ENCODE measurements at places on chromosomes 7 and 10.

- peak; percentile 64 for DNase-seq
Observed at GRCh38 chr7:134750083-134751062, 29.1 kb upstream of the CALD1 start.

DNA sequence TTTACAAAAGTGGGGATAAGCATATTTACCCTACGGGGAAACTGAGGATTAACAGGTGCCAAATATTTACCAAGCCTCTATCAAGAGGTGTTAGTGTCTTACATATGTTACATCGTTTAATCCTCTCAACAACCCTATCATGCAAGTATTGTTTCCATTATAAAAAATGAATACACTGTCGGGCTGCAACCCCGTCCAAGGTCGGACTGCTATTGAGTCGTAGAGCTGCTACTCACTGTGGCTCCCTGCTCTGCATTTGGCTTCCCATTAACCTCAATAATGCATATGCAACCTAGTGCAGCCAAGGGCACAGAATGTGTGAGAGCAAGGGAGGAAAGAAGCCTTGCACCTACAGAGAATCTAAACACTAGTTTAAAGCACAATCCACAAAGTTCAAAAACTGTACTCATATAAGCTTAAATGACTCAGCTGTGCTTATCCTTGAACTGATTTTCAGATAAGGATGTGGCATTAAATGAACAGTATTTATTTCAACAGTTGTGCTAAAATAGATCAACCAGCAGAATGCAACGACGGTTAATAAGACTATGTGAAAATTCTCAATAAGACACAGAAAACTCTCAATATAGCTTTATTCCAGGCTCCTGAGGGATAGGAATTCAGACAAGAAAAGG is 49.9 kb downstream of the UBE2H start:
- DNase-seq, result no peak

- DNase-seq, result no peak
Observed at GRCh38 chr7:28481091-28481926, 69.0 kb downstream of the CREB5 start.

GRCh38 chr10:88157981-88158465 is 294.6 kb downstream of the PTEN start:
- no peak for DNase-seq

DNA sequence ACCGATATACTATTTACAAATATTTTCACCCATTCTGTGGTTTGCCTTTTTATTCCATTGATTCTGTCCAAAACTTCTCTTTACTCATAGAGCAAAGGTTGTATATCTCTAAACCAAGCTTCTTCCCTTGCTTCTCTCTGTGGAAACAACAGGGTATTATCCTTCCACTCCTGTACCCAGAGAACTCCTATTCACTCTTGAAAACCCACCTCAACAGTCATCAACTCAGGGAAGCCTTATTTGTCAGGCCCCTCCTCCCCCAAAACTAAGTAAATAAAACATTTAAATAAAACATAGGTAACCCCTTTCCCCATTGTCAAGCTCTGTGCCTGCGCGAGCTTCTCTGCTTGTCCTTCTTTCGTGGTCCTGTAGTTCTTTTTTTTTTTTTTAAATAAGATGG is 44.6 kb downstream of the GTF2IRD1 start:
- DNase-seq, result no peak

GRCh38 chr10:52313933-52314821 is at the start of gene DKK1:
Gene DKK1 (plus strand): TSS chr10:52314281. CDS start chr10:52314435, 154 bp downstream.
- DNase-seq, result no peak

- DNase-seq, result no peak
Observed at GRCh38 chr7:84422790-84423189, 228.2 kb upstream of the SEMA3A start.

GRCh38 chr7:37441816-37442215 is 6.8 kb downstream of the ELMO1 start:
- no peak for DNase-seq

- DNase-seq, result no peak
Observed at GRCh38 chr7:72230281-72230680, 181.9 kb downstream of the CALN1 start.

DNA sequence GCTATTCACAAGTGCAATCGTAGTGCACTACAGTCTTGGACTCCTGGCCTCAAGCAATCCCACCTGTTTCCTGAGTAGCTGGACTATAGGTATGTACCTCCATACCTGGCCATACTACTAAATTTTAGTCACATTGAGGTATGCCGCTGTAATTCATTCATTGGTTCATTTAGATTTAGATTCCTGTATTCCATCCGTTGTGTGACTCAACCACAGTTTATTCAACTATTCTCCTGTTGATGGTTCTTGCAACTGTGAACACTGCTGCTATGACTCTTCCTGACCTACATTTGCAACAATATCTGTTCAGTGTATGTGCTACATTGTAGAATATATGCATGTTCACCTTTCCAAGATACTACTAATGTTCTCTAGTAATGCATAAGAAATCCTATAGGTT is 8.0 kb upstream of the ZCCHC24 start:
- no peak for DNase-seq

DNA sequence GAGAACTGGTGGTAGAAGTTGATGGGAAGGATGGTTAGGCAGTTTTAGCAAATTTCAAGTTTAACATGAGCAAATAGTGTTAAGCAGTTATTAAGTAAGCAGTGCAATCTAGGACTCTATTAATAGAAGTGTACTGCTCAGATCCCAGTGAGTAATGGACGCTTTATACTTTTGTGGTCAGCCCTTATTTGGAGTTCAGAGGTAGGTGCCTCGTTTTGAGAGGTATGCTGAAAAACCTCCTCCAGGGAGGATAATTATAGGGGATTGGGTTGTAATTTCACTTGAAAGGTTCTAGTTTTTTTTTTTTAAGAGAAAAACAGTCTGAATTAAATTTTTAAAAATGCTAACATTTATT is 33.5 kb upstream of the CCDC7 start:
- DNase-seq, result no peak

GRCh38 chr10:99329554-99330346 is 594 bp downstream of the CNNM1 start:
- peak; percentile 14 for DNase-seq

DNA sequence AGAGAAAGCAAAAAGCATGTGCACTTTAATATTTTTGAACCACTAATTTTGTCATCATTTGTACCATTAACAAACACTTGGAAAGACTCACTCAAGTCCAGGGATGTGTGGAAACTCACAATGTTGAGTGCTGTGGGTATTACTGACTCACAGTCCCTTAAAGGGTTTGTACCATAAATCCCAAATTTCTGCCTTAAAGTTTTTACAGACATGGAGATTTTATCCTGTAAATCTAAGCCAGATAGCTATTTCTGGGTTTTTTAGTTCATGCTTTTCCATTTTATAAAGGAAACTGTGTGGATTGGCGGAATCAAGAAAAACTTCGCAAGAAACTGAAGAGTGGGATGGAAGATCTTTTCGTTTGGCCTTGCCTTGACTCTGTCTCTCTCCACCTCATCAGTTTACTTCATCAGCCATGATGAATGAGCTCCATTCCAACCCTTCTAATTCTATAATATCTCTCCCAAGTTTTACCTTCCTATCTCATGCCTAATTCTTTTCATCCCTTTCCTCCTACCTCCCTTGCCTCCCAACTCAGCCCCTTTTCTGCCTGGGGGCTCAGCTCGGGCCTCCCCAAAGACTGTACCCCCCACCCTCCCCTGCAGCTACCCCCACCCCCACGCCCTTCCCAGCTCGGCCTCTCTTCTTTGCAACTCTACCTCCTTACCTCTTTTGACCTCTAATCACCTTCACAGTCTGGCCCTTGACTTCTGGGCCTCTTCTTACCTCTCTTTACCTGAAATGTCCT is 218.5 kb upstream of the MKLN1 start:
- DNase-seq, result no peak

DNA sequence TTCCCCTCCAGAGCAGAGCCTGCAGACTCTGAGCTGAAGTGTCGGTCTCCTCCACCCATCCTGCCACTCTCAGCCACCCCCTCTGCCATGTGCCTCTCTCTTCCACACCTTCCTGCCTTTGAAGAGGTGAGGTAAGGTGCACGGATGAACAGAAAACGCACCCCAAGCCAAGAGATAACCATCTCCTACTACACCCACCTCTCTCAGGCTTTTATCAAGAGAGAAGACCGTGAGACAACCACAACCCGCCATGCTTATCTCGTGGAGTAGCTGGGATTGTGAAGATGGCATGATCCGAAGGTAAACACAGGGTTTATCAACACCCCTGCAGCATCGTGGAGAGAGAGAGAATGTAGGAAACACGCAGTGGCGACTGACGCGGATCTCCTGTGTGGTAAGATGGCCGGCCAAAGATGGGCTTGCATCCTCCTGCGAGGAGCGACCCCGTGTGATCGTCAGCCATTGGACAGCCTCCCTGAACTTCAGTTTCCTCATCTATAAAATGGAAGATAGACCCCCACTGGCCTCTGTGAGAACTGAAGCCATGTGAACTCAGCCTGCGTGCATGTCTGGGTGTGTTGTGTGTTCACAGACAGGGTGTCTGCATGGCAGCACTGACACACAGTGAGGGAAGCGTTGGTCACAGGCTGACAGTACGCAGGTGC is 219.0 kb downstream of the DIP2C start:
- DNase-seq, result no peak

DNA sequence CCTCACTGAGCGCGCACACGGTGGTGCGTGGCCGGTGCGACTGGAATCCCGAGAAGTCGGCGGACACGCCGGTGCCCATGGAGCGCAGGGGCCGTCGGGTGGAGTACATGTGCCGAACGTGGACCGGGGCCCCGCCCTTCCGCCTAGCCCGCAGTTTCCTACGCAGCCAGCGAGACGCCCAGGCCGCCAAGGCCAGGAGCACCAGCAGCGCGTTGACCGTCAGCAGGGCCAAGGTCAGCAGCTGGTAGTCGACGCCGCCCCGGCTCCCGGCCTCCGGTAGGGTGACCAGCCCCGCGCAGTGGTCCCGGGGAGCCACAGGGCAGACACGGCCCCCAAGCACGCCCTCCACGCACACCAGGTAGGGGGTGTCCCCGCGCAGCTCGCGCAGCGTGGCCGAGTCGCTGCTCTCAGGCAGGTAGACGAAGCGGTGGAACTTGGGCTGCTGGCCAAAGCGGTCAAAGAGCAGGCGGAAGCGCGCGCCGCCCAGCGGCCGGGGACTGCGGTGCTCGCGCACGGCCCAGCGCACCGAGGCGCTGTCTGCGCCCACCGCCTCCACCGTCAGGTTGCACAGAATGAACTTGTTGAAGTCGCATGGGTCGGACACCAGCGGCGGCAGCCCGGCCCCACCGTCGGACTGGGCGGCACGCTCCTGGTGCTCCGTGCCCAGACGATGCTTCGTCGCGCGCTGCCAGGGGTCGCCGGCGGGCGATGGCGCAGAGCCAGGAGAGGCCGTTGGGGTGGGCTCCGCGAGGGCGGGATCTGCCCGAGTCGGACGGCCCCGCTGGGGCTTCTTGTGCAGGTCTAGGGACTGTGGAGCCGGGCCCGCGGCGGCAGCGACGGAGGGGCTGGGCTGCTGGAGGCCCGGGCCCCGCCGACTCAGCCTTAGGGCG is 2.2 kb downstream of the TRIL start:
- DNase-seq, result no peak

DNA sequence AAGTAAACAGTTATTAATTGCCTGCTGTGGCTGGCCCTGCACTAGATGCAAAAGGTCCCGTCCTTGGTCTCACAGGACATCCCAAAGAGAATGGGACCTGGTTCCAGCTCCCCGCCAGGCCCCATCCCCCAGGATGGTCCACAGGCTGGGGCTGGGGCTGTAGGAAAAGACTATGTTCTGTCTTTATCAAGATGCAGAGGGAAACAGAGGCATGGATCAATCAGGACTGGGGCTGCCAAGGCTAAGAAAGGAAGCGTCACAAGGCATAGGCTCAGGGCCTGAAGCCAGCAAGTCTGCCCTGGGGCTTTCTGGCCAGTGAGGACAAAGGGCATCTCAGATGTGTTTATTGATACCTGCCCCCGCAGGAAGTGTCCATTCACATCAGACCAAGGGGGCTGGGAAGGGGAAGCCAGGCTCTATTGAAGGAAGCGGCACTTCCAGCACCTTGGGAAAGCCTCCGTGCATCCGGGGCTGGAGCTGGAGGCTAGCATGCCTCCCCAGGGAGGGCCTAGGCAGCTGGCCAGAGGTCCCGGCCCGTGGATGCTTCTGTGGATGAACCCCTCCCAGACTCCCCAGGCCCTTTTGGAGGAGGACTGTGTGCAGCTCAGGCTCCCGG is 5.8 kb downstream of the VSIR start:
- DNase-seq, result no peak

- DNase-seq, result no peak
Observed at GRCh38 chr7:130667593-130668257, 823 bp downstream of the COPG2 start.

DNA sequence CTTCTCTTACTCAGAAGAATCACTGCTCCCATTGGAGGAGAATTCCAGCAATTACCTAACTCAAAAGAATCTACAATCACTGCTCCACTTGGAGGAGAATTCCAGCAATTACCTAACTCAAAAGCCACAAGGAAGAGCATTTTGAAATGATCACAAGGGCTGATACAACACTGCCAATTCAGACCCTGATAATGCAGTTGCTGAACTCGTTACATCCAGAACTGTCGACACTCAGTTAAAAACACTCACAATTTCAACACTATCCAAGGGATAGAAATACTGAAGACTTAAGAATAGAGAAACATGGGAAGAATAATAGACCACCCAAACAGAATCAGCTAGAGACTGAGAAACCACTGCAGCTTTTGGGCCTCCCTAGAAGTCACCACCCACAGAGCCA is 27.8 kb downstream of the AFAP1L2 start:
- no peak for DNase-seq

DNA sequence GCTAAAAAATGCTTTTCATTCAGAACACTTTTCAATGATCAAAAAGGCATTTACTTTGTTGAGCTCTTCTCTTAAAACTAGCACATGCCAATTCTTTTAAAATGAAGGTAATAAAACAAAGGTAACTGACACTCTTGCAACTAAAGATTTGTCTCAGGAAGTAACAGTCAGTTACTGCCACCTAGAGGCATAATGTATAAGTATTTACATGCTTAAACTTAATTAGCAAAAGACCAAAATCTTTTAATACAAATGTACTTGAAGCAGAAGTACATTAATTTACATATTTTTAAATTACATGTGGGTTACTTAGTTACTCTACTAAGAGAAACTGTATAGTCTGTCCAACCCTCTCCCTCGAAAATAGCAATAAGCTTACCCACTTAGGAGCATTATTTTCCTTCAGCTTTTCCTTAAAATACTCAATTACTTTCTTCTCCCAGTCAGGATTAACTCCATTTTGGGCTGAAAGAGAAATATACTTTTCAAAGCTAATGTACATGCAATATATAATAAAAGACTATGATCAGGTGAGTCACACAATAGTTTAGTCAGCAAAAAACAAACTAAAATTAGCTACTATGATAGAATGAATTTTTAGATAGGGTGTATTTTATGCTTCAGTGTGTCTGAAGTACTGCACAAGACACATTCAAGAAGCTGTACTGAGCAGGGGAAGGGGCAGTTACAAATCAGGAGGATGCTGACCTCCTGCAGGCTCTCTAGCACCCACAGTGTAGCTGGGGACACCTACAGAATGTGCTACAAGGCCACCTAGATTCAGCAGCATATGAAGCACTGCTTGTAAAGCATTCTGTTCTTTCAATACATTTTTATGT is 13.0 kb downstream of the MCMBP start:
- DNase-seq, result no peak

DNA sequence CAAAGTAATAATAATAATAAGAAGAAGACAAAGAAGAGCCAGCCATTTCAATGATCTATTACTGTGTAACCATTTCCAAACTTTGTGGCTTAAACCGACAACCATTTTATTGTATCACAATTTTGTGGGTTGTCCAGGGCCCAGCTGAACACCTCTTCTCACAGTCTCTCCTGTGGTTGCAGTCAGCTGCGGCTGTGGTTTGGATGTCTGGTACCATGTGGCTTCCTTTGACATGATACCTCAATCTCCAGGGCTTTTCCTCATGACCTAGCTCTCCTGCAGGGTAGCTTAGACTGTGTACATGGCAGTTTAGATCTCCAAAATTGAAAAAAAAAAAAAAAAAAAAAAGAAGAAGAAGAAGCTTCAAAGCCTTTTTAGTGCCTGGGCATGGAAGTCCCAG is 72.6 kb upstream of the NFKB2 start:
- no peak for DNase-seq
